ENCODE measurements at places on chromosomes 2 and 18.

DNA sequence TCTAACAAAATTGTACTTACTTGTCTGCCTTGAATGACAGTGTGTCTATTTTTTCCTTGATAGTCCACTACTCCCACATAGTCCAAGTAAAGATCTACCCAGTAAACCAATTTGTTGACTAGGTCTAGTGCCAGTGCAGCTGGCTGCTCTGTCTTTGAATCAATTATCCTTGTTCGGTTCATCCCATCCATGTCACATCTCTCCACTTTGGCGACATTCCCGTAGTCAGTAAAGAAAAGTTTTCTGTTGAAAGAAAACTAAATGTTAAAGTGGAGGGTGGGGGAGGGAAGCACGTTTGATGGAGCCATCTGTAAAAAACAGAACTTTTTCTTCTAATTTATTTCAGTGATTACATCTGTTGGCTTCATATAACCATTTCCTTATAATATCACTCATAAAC, 1068.8 kb downstream of the LRP1B start:
- DNase-seq = no peak

GRCh38 chr2:127525691-127526131, 578 bp downstream of the IWS1 start:
- peak; percentile 68 for DNase-seq

- no peak for DNase-seq
Measured at GRCh38 chr2:8822218-8822617, 15.2 kb downstream of the KIDINS220 start.

DNA sequence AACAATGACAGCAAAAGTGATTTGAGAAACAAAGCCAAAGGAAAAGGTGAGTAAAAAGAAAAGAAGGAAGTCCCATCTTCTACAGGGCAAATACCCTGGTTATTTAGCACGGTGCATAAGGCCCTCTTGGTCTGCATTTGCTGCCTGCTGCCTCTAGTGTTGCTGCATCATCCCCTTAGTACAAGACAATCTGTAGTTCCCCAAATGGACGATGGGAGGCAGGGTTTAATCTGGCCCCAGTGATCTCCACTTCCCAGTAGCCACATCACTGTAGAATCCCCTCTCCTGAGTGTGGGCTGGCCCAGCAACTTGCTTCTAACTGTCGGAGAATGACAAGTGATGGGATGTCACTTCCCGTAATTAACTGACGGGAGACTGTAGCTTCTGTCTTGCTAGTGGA, 85.1 kb downstream of the CTAGE1 start:
- DNase-seq = no peak

DNA sequence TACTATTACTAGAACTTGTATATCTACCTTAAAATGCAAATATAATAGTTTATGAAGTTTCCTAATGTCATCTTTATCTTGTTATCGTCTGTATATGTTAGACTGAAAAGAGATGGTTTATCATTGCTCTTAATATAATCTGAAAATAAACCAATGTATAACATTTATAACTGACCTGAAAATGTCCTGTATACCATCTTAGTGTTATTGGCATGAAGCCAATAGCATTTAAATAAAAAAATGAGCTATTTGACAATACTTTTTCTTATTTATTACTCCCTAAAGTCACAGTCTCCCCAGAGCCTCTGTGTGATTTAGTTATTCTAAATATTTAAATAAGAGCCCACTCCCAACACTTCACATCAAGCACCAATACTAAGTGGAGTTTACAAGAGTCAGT, 1.8 kb downstream of the VWC2L start:
- no peak for DNase-seq

Measured in ELR (cell line).